ENCODE measurements at places on chromosomes 7 and 10.

DNA sequence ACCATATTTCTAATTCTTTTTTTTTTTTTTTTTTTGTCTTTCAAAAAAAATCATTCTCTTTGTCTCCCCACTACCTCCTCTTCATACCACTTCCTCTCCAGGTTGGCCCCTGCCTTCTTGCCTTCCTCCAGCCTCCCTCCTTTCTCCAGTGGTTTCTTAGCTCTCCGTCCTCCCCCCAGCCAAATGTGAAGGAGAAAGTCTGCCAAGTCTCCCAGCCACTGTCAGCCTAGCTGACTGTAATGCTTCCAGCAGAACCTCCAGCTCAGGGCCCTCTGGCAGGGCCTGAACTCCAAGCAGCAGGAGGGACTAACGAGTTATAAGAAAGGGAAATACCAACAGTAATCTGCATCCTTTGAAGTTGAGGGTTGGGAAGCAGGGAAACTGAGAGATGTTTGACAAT lies 35.5 kb upstream of the BICC1 start:
- DNase-seq = no peak

GRCh38 chr7:135687466-135687865 lies 25.2 kb downstream of the STMP1 start:
- DNase-seq = no peak

DNA sequence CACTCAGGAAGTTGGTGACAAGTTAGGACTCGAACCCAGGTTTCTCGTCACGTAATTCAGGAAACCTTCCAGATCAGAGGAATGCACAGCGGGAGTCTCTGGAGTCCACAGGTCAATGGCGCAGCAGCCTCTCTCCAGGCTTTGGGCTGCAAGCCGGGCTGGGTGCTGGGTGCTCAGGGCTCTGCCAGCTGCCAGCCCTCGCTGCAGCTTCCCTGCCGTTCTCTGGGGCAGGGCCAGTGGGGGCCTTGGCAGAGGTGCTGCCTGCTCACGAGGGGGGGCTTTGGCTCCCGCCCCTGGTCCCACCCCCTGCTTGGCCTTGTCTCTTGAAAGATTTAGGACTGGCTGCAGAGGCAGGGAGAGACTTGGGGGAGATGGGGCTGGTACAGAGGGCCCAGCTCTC lies at the start of gene TACR2:
TACR2 (minus strand) TSS at position 224 of the 400 bp plus-strand sequence. CDS start 595 bp downstream, outside the sequence.
- DNase-seq = no peak

- no peak for DNase-seq
Observed at GRCh38 chr10:128377364-128377987, 251.3 kb upstream of the MKI67 start.

- DNase-seq = no peak
Observed at GRCh38 chr10:119500821-119501220, 41.7 kb downstream of the RGS10 start.

DNA sequence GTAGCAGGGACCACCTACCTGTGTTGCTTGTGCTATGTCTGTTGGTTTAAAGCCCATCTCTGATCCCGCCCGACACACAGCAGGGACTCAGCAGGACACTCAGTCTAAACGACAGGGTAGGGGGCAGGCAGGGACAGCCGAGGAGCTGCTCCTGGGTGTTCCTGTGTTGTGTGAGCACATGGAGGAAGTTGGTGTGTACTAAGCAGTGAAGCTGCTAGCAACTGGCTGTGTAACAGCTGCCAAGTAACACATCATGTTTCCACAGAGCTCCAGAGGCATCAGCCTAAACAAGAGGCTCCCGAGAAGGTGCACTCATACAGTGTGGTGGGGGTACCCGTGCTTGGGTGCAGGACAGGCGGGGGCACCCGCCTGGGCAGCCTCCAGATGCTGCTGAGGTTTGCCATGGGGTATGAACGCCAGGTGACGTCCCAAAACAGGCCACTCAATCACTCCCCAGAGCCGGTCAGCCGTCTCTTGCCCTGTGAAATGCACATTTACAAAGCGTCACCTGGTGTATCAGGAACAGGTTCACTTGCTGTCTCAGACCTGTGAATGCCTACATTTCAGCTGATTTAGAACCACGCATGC lies 59.6 kb downstream of the PTPRN2 start:
- DNase-seq = no peak

GRCh38 chr10:90062786-90063185 lies 361.4 kb downstream of the KIF20B start:
- DNase-seq = no peak

DNA sequence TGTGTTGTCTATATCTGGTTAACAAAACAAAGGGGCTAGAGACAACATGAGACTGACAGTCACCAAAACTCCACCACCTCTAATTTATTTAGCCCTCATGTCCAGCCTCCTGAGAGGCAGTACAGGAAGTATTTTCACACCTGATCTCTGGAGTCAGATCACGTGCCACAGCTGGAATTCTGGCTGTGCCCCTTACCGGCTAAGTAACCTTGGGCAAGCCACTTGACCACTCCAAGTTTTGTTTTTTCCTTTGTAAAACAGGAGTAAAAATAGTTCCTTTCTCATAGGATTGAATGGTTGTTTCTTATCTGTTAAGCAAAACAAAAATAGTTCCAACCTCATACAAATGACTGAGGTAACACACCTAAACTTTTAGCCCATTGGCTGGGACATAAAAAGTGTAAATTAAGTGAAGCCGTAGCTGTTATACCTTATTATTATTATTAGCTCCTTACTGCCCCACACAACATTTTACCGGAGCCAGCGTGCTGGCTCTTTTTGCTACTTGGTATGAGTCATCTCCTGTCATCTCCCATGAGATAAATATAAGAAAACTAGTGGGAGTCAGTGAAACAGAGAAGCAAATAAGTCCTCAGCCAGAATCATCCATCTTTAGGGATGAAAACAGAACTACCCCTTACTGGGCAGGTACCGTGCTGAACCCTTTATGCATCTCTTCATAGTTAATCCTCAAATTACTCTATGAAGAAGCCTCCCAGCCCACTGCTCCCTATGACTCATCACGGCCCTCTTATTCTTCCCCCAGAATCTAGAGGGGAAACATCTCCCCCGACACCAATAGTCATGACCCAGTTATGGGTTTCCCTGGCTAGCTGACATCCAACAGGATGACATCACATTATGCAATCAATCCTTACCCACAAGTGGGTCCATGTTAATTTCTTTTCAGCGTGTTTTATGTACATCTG lies 44.9 kb downstream of the PPP1R3C start:
- no peak for DNase-seq

GRCh38 chr7:143384661-143385631 lies 3.8 kb downstream of the ZYX start:
- no peak for DNase-seq

DNA sequence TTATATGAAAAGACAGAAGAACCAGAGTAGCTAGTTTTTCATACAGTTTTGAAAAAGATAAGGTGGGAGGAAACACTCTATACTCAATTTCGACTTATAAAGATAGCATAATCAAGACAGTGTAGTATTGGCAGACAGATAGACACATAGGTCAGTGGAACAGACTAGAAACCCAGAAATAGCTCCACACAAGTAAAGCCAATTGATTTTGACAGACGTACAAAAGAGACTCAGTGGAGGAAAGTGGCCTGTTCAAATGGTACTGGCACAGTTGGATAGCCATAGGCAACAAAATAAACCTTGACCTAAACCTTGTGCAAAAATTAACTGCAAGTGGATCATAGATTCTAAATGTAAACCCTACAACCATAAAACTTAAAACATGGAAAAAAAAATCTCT lies 46.8 kb downstream of the MAPK8 start:
- no peak for DNase-seq

DNA sequence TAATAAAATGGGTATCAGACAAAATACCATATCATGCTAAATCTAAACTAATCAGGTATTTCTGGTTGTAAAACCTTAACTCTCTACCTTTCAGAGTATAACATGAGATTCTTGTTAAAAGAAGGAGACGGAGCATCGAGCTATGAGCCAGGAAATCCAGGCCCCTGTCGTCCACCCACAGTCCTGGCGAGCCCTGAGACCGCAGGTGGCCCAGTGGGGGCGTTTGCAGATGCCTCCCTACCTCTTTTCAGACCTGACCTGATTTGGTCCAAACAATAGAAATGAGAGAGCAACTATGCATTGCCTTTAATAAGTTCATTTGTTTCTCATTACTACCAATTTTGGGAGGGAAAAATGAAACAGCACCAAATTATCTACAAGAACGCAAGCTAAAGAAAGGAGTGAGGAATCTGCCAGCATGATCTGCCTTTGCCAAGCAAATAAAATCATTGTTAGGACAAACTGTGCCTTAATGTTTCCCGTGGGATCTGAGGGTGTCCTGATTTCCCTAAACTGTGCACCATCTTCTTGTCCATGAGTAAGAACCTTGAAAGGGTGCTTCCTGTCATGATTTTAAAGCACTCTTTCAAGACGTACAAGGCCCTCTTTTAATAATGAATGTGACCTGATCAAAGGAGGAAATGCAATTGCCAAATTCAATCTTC lies 166.7 kb downstream of the TCERG1L start:
- DNase-seq = no peak

GRCh38 chr7:29328811-29329210 lies 134.2 kb downstream of the CHN2 start:
- DNase-seq = no peak

DNA sequence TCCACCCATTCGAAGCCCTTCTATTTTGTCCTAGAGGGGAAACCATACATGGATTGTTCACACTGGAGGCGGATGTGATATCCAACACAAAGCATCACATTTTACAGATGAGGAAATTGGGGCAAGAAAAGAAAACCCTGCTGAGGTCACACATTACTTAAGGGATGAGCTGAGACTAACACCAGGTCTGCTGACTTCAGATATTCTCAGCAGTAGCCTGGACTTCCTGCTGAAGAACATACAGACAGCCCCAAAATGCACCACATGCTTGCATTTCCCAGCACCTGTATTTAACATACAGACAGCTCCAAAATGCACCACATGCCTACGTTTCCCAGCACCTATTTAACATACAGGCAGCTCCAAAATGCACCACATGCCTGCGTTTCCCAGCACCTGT lies 11.2 kb downstream of the GIMAP5 start:
- no peak for DNase-seq

DNA sequence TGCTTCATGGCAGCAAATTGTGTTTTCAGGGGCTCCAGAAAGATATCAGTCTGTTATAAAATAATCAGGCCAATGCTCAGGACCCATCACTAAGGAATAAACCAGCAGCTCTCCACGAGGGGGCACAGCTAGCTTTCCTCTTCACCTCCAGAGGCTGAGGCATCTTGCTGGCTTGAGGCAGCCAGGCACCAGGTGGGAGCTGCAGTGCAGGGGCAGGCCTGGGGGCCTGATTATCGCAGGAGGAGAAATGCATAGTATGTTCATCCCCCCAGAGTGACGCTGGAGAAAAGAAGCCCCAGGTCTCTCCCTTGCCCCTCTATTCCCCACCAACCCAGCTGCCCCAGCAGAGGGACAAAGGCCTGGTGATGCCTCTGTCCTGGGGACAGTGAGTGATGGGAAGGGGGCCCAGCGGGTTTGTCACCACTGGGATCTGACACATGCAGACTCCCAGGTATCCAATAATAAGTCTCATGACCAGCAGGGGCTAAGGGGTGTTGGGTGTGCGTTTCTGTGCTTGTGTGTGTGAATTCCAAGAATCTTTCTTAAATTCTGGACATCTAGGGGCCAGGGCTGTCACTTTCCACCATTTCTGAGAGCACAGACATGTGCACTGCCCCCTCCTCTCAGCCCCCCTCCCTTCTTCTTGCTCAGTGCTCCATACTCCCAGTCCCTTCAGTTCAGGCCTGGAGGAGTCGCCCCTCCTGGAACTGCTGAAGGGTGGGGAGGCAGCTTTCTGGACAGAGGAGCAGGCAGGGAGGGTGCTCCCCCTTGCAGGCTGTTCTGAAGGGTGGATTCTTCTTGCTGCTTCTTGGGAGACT lies 128.1 kb upstream of the FAM20C start:
- no peak for DNase-seq

DNA sequence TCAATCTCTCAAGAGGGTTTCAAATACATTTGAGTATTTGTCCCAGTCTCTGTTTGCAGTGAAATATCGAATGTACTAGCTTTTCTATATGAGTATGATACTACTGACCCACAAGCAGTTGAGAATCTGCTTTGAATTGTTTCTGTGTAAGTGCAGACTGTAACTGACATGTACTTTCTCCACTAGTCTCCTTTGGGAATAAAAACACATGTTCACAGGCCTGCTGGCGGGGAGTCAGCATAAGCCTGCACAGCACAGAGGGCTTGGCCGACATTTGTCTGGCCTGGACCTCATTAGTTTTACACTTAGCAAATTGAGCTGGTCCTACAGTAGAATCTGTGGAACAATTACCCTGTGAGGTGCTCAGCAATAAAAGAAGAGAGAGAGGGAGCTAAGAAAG lies 72.6 kb downstream of the ITGB8 start:
- DNase-seq = no peak

GRCh38 chr7:17815318-17815717 lies 125.0 kb downstream of the SNX13 start:
- DNase-seq = no peak

DNA sequence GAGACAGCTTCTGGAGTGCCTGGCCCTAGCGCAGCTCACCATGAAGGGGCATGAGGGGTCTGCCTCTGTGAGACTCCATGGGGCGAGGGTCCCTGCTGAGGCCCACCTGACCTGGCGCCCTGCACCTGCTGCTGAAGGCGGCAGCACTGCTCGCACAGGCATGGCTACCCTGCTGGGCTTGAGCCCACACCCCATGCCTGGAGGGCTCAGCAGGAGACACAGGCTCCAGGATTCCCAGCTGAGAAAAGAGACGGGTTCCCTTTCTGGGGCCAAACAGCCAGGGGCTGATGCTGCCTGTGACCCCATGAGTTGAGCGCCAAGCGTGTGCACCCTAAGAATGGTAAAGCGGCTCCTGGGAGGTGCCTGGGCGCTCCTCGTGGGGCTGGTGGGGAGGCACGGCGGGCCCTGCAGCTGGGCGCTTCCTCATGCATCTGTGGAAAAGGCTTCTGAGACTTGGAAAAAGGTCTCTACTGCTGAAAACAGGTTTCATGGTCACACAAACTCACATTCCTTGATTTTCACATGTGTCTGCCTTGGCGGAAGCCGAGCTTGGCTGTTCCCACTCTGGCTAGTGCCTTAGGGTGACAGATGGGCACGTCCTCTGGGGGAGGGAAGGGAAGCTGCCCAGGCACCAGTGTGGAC lies 233.4 kb downstream of the ZMYND11 start:
- DNase-seq = no peak

DNA sequence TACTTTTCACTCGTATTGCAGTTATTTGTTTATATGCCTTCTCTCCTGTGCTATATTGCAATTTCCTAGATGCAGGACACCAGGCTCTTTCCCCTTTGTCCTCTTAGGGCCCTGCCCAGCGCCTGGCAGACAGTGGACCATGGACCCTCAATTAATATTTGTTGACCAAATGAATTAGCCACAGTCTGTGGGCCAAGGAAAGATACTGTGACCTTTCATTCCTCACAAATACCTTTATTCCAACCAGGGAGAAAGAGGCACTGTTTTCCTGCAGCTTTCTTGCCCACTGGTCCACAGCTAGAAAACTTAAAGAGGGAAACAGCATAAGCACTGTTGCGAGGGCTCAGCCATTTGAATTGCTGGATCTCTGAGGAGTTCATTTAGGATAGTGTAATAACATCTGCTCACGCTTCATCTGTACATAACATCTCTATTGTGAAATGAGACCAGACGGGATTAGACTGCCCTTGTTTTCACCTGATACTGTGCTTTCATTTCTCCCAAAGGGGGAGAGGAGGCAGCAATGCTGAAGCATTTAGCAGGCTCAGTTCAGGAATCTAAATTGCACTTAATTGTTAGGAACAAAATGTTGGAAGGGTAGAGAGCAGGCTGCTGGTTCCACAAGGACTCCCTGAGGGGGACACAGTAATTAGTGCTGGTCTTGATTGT lies 46.7 kb downstream of the TNS3 start:
- no peak for DNase-seq
